T follicular helper cell (primary cell): ENCODE measurements at places on chromosomes 2 and 18.
A peak's percentile ranks its signal among the peaks of the same experiment; 100 is the strongest.

DNA sequence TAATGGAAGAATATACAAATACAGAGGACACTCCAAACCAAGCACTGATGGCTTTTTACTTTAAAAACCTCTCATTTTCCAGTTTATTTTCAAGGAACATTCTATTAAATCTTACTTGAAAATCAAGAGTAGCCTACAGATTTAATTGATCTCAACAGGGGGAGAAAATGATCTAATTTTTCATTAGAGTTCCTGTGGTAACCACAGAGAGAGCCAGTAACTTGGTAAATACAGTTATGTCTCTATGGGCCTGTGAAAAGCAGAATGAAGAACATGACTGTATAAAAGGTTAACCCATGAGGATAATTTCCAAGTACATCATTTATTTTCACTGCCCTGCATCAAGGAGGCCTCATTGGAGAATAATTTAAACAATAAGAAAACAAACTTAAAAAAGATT, 39.8 kb upstream of the ITPRID2 start:
- no peak for DNase-seq

- DNase-seq: no peak
Measured at GRCh38 chr2:72676341-72677025, 149.3 kb downstream of the EXOC6B start.

DNA sequence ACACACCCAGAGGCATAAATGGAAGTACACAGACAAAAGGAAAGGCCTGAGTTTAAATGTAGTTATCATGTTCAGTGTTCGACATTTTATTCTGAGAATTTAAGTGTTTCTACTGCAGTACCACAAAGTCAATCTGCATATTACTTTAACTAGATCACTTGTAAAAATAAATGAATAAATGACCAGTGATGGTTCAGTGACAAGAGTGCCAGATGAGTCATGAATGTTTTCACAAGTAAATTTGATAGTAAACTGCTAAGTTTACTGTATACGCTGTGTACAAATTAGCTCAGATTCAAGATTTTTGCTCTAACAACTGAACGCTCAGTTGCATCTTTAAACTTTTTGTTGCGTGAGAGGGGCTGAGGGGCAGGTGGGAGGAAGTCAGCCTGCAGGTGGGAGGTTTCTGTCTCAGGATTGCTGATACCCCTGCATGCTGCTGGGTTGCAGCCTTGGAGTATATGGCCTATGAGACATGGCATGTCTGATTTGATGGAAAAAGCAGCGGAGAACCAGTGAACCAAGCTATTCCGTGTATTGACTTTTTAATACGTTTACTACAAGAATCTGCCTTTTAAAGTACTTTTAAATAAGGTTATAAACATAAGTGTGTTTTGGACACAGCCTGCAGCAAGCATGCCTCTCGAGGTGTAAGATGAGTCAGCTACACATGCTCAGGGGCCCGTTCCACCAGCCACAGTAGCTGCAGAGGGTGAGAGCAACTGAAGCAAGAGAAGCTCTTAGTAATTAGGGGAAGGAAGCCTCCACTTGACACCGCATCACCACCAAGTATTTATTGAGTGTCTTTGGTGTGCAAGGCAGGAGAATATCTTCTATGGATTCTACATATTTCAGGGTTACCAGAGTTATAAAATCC, 245.1 kb downstream of the NEDD4L start:
- DNase-seq: no peak

DNA sequence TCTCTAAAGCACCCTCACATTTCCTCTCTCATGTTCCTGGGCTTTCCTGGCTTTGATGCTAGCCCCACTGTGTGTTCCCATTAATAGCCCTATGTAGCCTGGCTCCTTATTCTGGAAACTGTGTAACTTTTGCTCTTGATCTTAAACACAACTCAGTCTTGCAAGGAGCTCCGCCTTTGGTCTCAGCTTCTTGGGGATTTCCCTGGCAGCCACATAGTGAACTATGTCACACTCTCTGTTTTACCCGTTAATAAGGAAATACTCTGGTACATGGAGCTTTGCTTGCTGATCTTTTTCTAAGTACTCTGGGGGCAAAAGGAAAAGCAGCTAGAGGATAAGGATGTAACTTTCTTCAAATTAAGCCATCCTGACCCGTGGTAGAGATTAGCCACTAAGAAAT, 259.3 kb downstream of the NEDD4L start:
- DNase-seq: no peak

- DNase-seq: no peak
Measured at GRCh38 chr18:74892066-74892627, 294.5 kb downstream of the ZNF407 start.

DNA sequence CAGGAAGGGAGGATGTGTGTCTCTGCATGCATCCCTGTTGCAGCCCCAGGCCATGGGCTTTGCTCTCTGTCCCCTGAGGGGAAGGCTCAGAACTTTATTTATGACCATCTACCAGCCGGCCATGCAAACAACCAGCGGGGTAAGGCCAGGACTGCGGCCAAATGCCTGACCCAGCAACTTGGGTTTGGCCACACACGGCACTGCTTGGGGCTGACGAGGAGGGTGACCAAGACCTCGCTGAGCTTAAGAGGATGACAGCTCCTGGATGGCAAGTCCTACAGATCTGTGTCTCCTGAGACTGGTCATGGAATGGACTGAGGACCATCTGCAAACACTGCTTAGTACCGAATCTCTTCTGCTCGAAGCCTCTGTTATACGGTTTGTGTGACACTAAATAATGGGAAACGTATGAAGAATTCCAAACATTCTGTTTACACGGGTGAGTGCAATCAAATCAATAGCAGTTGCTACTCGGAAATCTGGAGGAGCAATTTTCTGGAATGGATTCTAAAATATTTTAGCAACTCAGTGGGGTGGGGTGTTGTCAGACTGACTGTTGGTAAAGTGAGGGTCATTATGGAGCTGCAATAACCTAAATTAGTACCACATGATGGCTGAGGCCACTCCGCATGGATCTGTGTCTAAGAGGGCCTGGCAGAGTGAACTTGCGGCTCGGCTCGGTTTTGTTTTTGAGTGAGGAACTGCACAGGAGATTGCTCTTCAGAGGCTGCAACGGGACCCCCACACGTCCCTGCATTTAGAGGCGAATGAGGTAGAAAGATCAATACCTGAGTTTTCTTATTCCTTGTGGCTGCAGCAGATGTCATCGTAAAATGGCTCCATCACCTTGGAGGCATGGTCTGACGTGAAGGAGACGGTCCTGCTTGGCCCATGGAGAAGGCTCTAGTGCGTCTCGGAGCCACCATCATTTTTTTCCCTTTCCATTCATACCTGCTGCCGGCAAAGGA, 26.6 kb downstream of the TMEM18 start:
- no peak for DNase-seq

DNA sequence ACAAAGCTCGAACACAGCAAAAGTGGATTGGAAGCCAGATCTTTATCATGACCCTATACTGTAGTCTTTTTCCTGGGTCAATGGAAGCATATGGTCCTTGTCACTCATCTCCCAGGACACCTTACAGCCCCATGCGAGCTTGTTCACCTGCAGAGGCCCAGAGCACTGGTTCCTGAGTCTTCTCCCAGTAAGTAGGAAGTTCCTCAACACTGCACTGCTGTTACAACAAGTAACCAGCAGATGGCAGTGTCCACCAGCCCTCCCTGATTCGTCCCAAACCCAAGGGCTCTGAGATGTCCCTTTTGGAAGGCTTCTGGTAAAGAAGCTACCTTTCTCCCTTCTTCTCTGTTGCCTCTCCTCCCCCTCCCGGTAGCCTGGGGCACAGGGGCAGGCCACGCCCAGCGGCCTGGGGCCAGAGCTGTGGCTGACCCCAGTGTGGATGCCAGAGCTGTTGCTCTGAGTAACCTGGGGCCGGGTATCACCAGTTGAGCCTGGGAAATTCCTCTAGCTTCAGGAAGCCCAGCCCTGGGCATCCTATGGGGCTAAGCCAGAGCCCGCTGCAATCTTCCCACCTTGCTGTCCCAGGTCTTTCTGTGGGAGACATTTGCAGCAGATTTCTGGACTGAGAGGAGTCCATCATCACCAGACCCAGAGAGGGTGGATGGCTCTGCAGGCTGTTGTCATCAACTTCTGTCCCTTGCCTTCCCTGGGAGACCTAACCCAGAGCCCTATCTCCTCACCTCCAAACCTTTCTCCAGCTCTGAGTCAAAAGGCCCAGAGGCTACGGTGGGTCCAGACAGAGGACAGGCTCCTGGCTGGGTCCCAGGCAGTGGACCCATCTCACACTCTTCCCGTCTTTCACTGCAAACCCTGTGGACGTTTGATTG, 5.3 kb upstream of the GDF7 start:
- DNase-seq: peak; percentile 47

GRCh38 chr2:62231541-62231940, 35.6 kb downstream of the B3GNT2 start:
- no peak for DNase-seq
